ENCODE measurements at places on chromosomes 1 and 21.

DNA sequence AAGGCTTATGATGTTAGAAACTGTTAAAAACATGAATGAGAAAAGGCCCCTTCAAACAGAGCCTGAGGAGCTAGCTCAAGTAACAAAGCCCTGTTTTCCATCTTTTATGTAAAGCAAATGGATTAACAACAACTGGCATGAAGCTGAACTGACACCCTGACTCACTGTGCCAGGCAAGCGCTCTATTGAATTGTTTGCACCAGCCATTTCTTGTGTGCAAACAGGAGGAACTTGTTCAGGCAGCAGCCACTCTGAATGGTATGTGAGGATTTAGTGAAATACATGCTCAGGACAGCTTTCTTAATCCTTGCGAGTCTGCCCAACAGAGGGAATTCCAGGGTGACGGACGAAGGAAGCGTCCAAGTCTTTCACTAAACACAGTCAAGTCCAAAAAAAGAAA, 291.1 kb upstream of the ADGRL2 start:
- DNase-seq, result no peak

- no peak for DNase-seq
Observed at GRCh38 chr21:15514073-15514946, 215.5 kb upstream of the USP25 start.

GRCh38 chr21:38864964-38865363, 59.2 kb downstream of the ETS2 start:
- DNase-seq, result no peak

DNA sequence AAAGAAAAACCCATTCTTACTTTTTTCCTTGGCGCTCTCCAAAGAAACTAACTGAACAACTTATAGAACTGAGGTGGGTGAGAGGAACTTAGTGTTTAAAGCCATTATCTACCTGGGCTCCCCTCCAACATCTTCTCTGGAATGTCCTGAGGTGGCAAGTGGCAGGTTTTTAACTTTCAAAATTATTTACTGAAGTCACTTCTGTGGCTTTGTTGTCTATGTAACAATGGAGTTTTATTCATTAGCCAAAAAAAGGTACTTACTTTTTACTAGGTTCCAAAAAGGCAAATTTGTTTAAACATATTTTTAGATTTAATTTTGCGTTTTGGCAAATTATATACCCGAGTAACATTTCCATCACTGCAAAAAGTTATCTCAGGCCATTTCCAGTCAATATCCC, 2.4 kb downstream of the ENO1 start:
- DNase-seq, result no peak

DNA sequence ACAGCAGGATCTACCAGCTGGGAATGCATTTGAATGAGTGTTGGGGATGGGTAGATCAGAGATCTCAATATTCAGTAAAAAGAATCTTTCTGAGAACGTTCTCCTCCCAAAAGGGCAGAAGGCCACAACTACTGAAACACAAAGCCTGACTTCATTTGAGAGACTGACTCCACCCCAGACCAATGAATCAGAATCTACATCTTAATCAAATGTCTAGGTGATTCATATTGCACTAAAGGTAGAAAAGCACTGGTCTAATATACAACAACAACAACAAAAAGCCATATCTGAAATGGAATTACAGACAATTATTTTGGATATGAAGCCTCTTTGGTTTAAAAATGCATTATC, 123.9 kb downstream of the SMYD3 start:
- DNase-seq, result no peak

GRCh38 chr1:6534248-6534822, 20.0 kb downstream of the NOL9 start:
- DNase-seq, result no peak

DNA sequence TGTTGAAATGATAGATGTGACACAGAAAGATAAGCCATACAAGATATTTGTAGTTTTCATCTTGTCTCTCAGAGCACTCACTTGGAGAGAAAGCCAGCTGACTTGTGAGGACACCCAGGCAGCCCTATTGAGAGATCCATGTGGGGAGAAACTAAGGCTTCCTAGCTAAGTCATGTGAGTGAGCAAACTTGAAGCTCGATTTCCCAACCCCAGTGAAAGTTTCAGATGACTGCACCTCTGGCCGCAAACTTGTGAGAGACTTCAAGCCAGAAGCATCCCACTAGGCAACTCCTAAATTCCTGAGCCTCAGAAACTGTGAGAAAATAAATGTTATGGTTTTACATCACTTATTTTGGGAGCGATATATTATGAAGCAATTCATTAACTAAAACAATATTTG, 832.3 kb downstream of the LTN1 start:
- no peak for DNase-seq

GRCh38 chr1:230277201-230278025, 148.7 kb downstream of the PGBD5 start:
- DNase-seq, result no peak

- DNase-seq, result no peak
Observed at GRCh38 chr1:32392325-32392724, 1.9 kb downstream of the BSDC1 start.

GRCh38 chr1:165342168-165342567, 14.3 kb downstream of the LMX1A start:
- no peak for DNase-seq

DNA sequence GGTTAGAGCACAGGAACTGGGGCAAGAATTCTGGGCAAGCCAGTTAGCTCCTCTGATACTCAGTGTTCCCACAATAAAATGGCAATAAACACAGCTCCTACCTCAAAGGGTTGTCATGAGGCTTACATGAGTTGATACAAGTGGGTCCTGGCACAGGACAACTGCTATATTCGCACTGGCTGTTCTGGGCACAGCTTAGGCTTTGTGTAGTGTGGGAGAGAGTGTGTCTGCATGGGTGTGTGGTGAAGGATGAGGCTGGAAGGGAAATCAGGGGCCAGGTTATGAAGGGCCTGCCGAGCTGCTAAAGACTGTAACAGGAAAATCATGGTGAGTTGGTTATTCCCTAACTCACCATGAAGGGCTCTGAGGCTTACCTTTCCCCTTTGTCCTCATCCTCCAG, 18.7 kb downstream of the ETV3 start:
- no peak for DNase-seq

GRCh38 chr21:46110499-46111192, 12.7 kb downstream of the COL6A2 start:
- no peak for DNase-seq

DNA sequence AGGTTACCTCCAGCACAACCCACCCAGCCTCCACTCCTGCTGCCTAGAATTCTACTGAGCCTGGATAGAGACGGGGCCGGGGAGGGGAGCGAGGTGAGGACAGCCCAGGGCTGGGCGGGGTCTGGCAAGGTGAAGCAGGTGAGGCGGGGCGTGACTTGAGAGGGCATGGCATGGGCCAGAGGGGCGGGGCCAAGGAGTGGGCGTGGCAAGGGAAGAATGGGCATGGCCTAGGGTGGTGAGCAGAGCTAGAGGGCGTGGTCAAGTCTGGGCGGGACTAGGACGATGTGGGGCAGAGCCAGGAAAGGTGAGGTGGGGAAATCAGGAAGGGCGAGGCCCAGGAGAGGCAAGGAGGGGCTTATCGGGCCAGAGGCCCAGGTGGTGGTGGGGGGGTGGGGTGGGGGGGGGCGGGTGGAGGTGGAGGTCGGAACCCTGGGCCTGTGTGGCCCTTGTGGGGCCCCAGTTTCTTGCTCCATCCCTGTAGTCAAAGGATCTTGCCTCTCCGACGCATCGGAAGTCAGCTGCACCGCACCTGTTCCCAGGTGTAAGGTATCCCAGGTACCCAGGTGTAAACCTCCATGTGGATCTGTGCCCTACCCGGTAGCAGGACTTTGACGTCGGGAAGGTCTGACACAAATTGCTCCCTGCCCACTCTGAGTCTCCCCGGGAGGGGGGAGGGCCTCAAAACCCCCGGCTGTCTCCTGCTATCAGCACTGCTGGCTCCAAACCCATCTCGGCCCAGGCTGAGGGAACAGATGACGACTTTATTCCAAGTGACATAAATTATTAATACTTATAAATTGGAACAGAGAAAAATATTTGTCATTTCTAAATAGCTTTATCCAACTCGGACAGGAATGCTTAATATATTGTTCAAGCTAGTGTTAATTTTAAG, 32.9 kb upstream of the UTS2 start:
- no peak for DNase-seq

GRCh38 chr1:100943533-100943932, 47.6 kb downstream of the SLC30A7 start:
- no peak for DNase-seq

GRCh38 chr1:168513656-168514404, 30.0 kb downstream of the XCL2 start:
- DNase-seq, result no peak

GRCh38 chr1:145778146-145778540, 45.8 kb downstream of the RNF115 start:
- no peak for DNase-seq

DNA sequence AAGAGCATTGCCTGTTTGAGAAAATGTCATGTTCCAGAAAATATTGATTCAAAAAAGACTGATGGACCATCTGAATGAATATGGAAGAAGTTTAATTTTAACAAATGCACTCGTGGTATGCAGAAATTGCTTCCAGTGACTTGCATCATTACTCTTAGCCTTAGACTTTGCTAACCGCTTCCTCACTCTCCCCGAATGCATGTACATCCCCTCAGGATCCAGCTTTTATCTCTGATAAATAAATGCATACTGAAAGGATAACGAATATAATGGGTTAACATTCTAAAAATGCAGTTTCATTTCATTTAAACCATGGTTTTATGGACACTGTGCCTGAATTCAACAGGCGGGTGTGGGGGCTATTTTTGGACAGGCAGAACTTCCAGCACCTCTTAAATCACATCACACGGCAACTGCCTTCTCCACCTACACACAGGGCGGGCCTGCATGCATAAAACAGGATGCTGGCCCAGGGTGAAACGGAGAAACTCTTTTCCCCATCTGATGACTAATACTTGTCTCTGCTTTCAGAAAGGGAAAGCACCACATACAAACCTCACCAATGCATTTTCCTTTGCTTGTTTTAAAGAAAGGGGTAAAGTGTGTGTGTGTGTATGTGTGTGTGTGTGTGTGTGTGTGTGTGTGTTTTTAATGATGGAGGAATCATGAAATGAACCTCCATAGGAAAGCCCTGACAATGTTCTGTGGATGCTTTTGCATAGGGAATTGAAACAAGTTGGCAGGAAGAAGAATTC, 48.7 kb downstream of the SPAG17 start:
- DNase-seq, result peak; percentile 62

- no peak for DNase-seq
Observed at GRCh38 chr21:26751305-26751704, 93.9 kb downstream of the ADAMTS1 start.

DNA sequence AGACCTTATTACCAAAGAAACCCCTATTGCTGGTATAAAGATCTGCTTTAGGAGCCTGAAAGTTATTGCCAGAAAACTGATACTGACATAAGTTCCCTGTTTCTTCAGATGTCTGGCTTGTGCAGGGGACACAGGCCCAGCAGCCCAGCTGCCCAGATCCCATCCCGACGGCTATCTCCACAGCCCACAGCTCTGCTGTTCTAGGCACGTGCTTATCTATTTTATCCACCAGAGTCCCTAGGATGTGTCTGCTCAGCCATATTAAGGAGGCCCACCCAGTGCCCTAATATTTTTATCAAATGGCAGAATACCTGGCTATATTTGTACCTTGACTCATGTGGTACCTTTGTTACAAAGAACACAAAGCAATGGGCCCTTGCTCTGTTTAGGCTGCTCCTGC, 58.9 kb downstream of the DDX20 start:
- DNase-seq, result no peak

DNA sequence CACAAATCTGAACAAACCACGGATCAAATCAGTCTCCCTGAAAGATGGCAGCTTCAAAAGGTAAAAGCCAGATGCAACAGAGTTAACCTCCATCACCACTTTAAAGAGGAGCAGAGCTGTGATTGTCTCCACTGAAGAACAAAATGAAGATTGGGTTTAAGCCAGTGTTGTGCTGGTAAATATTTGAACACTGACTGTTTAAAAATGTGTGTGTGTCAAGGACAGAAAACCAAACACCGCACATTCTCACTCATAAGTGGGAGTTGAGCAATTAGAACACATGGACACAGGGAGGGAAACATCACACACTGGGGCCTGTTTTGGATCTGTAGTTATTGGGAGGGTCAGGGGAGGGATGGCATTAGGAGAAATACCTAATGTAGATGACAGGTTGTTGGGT, 83.9 kb downstream of the ST6GALNAC5 start:
- peak; percentile 17 for DNase-seq

GRCh38 chr21:34846601-34847112, 177.9 kb downstream of the CLIC6 start:
- DNase-seq, result peak; percentile 92

- DNase-seq, result no peak
Observed at GRCh38 chr1:179253286-179253972, 24.0 kb upstream of the ABL2 start.
